GM12864 (cell line): ENCODE measurements at places on chromosomes 11 and 22.

- DNase-seq: no peak
Observed at GRCh38 chr22:21712751-21713427, 22.7 kb downstream of the YPEL1 start.

GRCh38 chr11:101582236-101582988 lies 1.4 kb downstream of the TRPC6 start:
- no peak for DNase-seq

DNA sequence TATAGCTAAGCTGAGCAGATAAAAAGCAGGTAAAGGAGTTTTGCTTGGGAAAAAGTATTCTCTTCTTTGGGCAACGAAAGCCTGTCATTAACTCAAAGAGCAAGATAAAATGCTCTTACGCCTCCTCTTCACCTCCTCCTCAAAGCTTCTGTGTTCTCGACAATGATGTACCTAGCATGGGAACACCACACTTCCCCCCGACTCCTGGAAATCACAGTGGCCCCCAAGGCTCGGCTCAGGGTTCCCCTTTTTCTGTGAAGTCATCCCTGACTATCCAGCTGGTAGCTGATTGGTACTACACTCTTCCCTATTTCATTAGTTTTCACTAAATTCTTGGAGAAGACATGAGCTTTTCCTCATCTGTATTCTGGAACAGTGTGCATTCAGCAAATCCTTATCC lies 336.1 kb downstream of the LARGE1 start:
- DNase-seq: no peak

DNA sequence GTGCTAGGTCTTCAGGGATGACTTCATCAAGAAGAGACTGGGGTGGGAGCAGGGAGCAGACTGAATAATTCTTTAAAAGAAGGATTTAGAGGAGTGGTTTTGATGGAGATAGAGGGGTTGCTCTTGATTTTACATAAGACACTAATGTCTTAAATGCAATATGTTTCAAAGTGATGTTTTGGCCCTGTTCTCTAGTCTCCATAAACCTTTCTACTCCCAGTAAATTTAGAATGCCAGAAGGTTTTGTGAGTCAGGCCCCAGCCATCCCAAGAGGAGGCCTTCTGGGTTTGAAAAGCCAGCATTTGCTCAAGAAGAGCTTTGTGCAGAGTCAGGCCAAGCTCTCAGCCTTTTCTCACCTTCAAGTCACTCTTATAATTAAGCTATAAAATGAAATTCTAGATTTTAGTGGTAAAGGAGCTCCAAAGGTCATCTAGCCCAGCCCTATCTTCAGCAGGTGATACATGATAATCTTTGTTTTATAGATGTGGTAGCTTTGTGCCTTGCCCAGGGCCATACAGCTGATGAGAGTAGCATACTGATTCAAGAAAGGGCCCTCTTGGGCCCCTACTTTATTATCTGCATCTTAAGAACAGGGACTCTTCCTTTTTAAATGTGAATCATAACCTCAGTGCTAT lies 122.8 kb upstream of the MTNR1B start:
- DNase-seq: no peak
